CD4-positive, CD25-positive, alpha-beta regulatory T cell (primary cell): ENCODE measurements at places on chromosomes 5 and 9. TPM values are rescaled to one million over a fixed set of nuclear protein-coding genes. Genes with fewer than 3 reads are reported as not detected.

The PRDM9 gene
- not detected for total RNA-seq

The FKBP15 gene
- 24.9 TPM for total RNA-seq

The EGR1 gene
- total RNA-seq: 19.0 TPM

The BAAT gene
- total RNA-seq: 0.15 TPM

The GPBP1 gene
- 171 TPM for total RNA-seq

The LECT2 gene
- not detected for total RNA-seq

GRCh38 chr9:109238655-109239054 lies 71.6 kb upstream of the FRRS1L start:
- DNase-seq: no peak

DNA sequence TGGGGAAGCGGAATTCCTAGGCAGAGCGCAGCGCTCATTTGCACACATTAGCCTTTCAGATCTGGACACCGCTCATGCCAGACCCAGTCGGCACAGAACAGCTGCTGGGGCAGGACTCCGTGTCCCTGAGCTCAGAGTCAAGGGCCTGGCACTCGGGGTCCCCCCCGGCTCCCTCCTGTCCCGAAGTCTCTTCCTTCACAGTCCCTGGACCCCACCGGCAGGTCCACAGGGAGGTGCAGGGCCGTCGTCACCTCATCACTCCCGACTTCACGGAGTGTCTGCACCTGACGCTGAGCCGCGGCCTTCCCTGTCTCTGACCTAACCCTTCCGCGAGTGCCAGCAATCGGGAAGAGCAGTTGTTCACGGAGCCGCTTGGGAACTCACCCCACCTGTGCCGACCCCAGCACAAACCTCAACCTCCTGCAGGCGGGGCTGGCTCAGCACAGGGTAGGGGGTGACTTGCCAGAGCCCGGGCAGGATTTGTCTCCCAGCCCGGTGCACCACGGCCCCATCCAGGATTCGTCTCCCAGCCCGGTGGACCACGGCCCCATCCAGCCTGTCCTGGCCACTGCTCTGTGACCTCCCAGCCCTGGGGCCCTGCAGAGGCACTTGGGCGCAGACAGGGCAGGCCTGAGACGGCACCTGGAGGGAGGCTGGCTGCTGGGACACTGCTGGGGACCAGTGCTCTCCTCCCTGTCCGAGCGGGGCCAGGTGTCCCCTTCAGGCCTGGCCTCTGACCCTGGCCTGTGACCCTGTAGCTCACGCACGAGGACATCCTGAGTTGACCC lies 9.9 kb upstream of the SLC9A3 start:
- no peak for DNase-seq

GRCh38 chr9:127614961-127615360 lies 2.9 kb downstream of the STXBP1 start:
- DNase-seq: no peak

- DNase-seq: no peak
Observed at GRCh38 chr5:146034605-146035004, 70.8 kb downstream of the PLAC8L1 start.

- no peak for DNase-seq
Observed at GRCh38 chr9:129252937-129253802, 75.1 kb upstream of the IER5L start.

GRCh38 chr5:53616939-53617549 lies 56.6 kb downstream of the NDUFS4 start:
- DNase-seq: no peak

GRCh38 chr9:33852216-33852826 lies 35.4 kb downstream of the UBE2R2 start:
- DNase-seq: peak; percentile 61

DNA sequence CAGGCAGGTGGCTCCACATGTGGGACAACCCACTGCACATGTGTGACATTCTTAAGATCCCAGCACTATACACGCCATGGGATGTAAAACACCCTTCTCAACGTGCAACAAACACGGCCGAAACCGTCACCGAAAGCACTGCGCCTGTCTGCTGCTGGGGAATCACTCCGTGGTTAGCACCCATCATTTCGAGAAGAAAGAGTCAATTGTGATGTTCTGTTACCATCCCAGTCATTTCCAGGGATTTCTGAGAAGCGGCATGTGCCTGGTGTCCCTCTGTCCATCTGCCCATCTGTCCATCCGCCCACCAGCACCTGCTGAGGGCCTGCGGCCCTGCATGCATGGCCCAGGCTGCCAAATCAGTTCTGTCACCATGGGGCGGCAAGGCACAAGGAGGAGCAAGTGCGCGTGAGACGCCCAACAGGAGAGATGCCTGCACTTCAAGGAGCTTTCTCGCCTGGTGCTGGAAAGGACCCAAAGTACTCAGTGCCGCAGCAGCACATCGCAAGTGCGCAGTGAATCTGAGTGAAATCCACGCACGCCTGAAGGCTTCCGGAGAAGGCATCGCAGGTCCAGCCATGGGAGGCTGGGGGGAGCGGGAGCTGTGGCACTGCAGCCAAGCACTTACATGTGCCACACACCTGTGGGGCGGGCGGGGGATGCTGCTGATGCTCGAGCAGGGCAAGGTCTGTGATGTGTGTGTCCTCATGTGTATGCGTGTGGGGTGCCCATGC lies 38.0 kb downstream of the VAV2 start:
- no peak for DNase-seq

DNA sequence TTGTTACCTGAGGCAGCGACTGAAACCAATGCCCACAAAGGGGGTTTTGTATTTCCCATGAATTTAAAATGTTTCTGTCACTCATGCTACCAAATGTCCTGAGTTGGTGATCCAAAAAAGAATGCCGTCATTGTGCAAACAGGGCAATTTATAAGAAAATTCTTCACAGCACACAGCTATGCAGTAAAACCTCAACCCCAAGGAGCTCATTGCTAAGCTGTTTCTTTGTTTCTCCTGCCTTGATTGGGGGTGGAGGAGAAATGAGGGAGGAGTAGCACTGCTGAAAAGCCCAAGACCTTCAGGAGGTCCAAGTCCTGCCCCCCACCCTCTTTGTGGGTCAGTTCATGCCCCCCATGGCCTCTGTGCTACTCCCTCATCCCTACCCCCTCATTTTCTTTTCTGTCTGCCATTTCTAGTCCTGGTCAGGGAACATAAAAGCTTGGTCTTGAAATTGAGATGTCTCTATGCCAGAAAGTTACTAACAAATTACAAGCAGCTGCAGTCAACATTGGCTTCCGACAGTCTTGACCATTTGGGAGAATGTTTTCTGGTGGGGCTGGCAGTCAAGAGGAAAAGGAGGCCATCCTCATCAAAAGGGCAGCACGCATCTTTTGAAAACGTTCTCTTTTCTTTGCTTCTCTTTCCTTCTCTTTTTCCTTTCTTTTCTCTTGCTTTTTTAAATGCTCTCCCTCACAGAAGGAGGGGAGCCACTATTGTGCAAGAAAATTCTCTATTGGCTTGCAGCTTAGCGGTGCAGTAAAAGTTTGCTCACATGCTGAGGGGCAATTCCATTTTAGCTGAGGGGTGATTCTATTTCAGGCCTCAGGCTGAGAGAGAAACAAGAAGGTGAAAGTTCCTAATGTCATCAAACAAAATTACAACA lies 133.3 kb downstream of the GCNT1 start:
- DNase-seq: no peak

DNA sequence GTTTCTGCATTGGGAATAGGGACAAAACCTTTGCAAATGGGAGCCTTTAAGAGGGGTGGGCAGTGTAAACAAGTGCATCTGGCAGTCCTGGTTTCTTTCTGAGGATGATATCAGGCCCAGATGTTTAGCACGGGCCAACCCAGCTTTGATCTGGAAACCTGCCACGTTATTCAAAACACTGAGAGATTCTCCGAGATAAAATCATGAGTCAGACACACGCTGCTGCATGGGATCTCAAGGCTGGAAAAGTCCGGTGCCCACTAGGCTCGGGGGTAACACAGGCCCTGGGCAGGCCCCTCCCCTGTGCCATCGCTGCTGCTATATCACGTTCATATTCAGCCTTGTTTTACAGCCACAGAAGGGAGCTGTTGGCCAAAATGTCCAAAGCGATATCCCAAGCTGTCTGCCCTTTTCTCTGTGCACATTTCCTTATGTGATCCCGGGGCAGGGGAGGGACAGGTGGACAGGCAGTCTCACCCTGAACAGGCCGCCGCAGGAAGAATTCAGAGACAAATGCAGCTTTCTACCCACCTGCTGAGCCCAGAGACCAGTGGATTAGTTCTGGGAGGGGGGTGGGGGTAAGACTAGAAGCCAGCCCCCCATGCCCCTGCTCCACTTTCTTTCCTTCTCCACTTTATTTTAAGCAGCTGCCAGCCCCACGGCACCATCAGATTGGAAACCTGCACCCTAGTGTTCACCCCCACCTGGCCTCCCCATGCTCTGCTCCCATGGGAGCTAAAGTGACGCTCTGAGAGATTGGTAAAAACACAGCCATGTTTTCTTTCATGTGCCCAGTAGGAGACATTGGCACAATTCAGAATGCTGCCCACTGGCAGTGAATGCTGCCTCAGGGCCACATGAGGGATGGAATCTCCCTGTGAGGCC lies 63.1 kb downstream of the TMOD1 start:
- no peak for DNase-seq

- no peak for DNase-seq
Observed at GRCh38 chr5:345404-346195, 24.1 kb downstream of the AHRR start.

GRCh38 chr9:106286249-106286648 lies 576.7 kb upstream of the ZNF462 start:
- DNase-seq: no peak

GRCh38 chr9:137270929-137271695 lies 6.4 kb upstream of the TOR4A start:
- DNase-seq: no peak

DNA sequence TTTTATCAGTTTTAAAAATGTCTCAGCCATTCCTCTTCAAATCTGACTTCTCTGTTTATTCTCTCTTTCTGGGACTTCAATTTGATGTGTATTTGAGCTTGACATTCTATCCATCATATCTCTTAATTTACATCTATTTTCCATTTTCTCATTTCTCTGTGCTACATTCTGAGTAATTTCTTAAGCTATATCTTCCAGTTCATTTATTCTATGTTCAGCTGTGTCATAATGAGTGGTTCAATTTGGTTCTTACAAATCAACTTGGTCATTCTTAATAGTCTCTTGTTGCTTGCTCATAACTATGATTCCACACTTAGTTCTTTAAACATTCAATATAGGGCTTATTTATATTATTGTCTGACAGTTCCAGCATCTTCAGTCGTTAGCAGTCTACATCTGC lies 16.9 kb downstream of the CKMT2 start:
- no peak for DNase-seq

GRCh38 chr5:53472720-53473510 lies 7.5 kb upstream of the FST start:
- DNase-seq: no peak

DNA sequence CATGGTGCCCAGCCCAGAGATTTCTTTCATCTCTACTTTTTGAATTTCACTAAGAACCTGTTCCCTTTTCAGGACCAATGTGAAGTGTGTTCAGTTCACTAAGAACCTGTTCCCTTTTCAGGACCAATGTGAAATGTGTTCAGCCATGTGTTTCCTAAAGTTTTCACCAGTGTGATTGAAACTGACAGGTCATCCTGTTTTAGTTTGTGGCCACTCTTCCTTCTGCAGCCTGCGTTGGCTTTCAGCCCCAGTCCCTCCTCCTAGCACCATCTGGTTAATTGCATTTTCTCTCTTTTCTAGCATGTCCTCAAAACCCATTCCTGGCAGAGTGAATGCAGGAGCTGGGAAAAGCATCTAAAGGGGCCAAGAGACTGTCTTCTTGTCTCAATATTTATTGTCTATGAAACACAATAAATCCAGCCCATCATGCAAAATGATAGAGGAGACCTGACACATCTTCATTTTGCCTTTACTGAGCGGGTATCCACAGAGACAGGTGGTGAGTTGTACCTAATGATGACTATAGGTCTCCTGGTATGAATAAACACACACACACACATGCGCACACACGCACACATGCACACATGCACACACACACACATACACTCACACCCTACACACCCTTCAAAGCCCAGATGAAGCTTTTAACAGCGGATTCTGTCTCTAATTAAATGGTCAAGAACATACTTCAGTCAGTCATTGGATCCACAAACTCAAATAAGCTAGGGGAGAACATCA lies 6.1 kb upstream of the PANK3 start:
- no peak for DNase-seq

GRCh38 chr5:160390787-160391696 lies 8.8 kb downstream of the FAM200C start:
- DNase-seq: peak; percentile 34

GRCh38 chr9:91642771-91643170 lies 219.1 kb upstream of the NFIL3 start:
- DNase-seq: no peak

DNA sequence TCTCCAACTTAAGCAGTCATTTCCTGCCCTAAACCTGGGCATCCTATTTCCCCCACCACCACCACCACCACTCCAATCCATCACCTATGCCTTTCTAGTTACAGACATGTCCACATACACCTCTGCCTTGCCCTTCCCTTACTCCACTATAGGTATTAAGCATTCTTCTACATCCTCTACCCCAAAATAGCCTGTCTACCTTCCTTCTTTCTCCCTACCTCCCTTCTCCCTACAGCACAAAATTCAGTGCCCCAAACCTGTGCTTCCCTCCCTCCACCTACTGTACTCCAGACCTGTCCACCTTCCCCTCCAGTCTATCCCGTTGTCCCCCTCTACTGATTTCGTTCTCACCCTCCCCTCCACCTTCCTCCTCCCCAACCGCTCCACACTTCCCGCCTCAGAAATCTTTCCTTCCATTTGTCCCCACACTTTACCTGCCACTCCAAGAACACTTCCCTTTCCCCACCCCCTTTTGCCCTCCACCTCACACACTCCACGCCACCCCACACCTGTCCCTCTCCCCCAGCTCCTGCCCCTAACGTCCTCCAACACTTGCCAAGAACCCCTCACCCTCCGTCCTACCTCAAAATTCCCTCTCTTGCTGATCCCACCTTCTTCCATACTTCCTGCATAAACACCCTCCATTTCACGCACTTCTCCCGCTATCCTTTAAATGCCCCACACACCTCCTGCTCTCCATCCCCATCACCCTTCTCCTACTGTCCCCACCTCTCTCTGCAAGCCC lies 1.6 kb downstream of the STRBP start:
- no peak for DNase-seq

DNA sequence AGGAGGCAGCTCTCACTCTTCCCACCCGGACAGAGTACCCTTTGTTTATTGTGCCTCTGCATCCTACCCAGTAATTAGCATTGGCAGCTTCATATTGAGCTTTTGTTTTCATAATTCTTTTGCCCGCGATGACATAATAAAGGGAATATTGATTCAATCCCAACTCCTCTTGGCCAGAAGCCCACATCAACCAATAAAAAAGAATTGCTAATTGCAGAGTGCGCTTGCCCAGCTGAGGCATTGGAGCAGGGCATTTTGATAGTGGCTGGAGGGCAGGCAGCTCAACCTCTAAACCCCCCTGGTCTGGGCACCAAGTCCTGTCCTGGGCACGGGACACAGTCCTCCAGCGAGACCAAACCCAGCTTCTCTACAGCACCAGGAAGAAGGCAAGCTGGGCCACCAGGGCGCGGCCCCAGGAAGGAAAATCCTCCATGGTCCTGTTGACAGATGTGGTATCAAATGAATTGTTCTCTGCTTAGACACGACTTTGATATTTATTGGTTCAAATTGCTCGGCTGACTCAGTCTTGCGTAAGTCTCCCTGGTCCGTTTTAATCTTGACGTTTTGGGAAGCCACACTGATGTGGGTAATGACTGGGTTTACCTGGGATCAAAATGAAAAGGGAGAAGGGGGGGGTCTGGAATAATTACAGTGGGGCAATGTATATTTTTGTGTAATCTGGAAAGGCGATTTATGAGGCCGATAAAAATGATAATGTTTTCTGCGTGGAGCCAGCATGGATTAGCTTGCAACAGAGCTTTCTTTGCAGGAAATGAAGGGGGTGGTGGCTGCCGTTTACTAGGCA lies 220.7 kb upstream of the MSX2 start:
- no peak for DNase-seq

- no peak for DNase-seq
Observed at GRCh38 chr9:4172731-4173130, 127.1 kb downstream of the GLIS3 start.
